ENCODE measurements at places on chromosomes 3 and 15.

- DNase-seq, result no peak
Observed at GRCh38 chr3:114519415-114519814, 225.6 kb downstream of the TIGIT start.

GRCh38 chr3:56881841-56882240 lies 80.1 kb upstream of the ARHGEF3 start:
- DNase-seq, result no peak

GRCh38 chr15:94442480-94442879 lies 211.1 kb downstream of the MCTP2 start:
- DNase-seq, result no peak

DNA sequence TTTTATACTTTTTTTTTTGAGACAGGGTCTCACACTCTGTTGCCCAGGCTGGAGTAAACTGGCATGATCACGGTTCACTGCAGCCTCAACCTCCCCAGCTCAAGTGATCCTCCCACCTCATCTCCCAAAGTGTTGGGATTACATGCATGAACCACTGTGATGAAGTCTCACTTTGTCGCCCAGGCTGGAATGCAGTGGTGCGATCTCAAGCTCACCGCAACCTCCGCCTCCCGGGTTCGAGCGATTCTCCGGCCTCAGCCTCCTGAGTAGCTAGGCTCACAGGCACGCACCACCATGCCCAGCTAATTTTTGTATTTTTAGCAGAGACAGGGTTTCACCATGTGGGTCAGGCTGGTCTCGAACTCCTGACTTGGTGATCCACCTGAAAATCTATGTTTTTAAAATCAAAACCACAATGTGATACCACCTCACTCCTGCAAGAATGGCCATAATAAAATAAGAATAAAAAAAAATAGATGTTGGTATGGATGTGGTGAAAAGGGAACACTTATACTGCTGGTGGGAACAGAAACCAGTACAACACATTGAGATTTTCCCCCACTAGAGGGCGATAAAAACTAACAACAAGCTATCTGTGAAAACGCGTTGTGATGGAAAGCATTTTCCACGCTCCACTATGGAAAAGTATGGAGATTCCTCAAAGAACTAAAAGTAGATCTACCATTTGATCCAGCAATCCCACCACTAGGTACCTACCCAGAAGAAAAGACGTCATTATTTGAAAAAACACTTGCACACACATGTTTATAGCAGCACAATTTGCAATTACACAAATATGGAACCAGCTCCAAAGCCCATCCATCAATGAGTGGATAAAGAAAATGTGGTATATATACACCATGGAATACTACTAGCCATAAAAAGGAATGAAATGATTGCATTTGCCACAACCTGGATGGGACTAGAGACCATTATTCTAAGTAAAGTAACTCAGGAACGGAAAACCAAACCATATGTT lies 26.8 kb upstream of the OCA2 start:
- DNase-seq, result peak; percentile 32

GRCh38 chr3:141663993-141664392 lies 74.1 kb upstream of the RNF7 start:
- no peak for DNase-seq
